ENCODE measurements at places on chromosomes 12 and 14.

DNA sequence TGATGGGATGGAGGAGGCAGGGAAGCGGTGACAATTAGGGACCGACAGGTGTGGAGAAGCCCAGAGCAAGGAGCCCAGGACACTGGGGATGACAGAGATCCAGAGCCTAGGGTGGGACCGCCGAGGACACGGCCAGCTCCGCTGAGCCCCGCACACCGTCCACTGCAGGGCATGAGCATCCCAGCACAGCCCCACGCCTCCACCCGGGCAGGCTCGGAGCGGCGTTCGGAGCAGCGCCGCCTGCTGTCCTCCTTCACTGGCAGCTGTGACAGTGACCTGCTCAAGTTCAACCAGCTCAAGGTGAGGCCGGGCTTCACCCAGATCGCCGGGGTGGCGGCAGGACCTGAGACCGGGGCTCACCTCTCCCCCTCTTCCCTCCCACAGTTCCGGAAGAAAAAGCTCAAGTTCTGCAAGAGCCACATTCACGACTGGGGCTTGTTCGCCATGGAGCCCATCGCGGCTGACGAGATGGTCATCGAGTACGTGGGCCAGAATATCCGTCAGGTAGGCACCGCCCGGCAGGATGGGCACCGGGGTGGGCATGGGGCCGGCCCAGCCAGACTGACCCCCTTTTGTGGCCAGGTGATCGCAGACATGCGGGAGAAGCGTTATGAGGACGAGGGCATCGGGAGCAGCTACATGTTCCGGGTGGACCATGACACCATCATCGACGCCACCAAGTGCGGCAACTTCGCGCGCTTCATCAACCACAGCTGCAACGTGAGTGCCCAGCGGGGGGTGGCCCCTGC, 23.7 kb downstream of the SETD1B start:
- DNase-seq, result no peak

GRCh38 chr12:16506394-16506793, 99.6 kb downstream of the LMO3 start:
- no peak for DNase-seq

- no peak for DNase-seq
These were observed 58.5 kb downstream of the GPR135 start for GRCh38 chr14:59406454-59407245.

DNA sequence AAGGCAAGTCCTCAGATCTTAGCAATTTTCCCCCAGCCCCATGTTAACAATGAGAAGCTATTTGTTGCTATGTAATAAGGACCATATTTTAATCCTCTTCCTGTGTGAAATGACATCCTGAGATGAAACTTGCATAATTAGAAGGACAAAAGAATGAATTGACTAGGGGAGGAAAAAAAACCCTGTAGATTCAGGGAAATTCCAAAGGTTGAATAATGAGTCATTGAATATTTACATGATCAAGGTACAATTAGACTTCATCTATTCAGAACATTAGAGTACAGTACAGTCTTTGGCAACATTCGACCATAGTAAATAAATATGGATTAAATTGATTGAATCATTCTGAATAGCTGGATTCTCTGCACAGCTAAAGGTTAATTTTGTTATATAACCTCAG, 9.4 kb downstream of the MYBPC1 start:
- DNase-seq, result no peak

DNA sequence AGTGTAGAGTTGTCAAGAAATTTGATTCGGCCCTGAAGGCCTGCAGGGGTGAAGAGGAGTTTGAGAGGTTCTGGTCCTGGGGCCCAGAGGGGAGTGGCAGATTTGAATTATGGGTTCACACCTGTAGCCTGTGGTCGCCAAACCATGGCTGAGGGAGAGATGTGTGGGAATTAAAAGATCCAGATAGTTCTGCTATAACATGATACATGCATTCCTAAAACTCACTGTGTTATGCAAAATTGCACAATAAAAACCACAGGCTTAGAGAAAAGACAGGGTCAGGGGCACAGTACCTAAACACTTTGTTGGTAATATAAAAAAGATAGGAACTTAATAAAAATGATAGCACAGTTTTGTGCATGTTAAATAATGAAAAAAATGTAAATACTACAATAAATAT, 106.2 kb downstream of the TMEM30B start:
- DNase-seq, result no peak

DNA sequence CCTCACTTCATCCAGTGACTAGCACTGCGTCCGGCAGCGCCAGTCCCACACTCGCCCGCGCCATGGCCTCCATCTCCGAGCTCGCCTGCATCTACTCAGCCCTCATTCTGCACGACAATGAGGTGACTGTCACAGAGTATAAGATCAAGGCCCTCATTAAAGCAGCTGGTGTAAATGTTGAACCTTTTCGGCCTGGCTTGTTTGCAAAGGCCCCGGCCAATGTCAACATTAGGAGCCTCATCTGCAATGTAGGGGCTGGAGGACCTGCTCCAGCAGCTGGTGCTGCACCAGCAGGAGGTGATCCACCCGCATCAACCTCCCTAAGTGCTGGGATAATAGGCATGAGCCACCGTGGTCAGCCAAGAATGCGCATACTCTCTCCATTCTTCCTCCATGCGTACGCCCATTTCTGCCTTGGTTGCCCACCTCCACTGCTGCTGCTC, 59.9 kb downstream of the IRF2BPL start:
- no peak for DNase-seq

DNA sequence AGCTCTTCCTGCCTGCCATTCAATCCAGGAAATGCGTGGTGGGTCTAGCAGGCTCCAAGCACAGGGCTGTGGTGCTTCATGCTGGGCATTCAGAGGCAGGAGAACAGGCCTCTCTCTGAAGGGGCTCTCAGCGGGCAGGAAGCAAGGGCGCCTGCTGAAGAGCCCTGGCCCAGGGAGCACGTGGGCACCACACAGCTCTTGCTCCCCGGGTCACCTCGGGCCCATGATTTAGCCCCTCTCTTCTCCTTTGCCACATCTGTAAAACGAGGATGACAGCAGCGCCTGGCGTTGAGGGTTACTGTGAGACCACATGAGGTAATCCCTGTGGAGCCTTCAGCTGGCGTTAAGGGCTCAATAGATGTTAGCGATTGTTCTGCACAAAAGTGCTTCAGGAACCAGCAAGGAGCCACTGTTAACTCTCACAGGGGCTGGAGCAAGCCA, 37.6 kb upstream of the SPTLC2 start:
- no peak for DNase-seq

- no peak for DNase-seq
These were observed 584.8 kb downstream of the ETNK1 start for GRCh38 chr12:23209793-23210192.

GRCh38 chr12:112130441-112130998, 5.2 kb downstream of the TRAFD1 start:
- no peak for DNase-seq

DNA sequence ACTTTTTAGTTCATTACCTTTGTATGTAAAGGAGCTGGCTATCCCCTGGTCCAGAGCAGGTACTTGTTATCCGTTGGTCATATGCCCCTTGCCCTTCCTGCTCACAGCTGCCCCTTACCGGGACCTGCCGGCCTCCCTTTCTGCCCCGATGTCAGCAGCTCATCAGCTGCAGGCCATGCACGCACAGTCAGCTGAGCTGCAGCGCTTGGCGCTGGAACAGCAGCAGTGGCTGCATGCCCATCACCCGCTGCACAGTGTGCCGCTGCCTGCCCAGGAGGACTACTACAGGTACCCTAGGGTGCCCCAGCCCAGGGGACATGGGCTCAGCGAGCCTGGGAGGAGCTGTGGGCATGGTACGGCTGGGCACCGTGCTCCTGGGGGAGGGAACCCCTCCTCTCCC, 2.3 kb upstream of the RNU7-1 start:
- DNase-seq, result no peak

GRCh38 chr12:26869908-26870459, 37.0 kb upstream of the ITPR2 start:
- DNase-seq, result no peak

DNA sequence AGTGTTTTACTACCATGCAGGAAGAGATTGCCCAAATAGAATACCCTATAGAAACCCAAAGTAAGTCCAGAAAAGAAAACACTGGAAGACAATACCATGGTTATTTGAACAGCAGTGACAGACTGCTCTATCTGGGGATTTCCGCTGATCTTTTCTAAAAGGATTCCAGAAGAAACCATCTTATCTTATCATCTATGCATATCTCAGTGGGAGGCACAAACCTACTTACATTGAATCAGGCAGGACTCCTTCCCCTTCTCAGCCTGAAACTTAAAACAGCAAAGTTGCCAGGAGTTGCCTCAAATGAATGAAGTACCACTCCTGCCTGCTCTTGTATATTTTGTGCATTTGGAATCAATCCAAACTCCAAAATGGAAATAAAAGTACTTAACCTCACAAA, 56.7 kb upstream of the NR2C1 start:
- no peak for DNase-seq

- DNase-seq, result no peak
These were observed 399.6 kb downstream of the KCNH5 start for GRCh38 chr14:62645649-62646048.

GRCh38 chr12:54352891-54353874, 11.1 kb downstream of the GPR84 start:
- DNase-seq, result no peak

DNA sequence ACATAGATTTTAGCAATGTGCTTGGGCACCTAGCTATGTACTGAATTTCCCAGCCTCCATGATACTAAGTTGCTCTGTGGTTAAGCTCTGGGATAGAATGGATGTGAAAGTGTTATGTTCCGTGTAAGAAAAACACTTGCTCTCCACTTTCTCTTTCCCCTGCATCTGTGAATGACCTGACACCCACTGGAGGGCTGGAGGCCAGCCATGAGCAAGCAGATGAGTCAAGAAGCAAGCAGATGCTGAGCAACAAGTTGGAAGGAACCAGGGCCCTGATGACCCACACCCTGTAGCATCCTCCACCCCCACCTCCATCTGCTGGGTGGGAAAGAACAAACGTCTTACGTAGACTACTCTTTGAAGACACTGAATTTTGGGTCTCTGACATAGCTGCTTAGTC, 56.6 kb downstream of the EID3 start:
- DNase-seq, result no peak

- DNase-seq, result no peak
These were observed 8.7 kb downstream of the SYNE3 start for GRCh38 chr14:95507701-95508103.

- no peak for DNase-seq
These were observed 79.1 kb upstream of the HECTD1 start for GRCh38 chr14:31286456-31287293.

DNA sequence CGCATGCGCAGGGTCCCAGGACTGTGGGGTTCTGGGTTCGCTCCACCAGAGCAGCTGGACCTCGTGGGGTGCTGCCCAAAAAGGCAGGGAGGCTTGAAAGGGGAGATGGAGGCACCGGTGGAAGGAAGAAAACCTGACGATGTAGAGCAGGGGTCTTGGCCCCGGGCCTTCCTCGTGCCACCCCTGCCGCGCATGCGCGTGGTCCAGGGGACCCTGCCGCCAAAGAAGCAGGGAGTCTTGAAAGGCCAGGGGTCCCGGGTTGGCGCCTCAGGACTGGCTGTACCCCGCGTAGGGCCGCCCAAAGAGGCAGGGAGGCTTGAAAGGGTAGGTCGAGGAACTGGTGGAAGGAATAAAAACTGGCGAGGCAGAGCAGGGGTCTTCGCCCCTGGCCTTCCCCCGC, 321.0 kb downstream of the ALG10 start:
- DNase-seq, result no peak

DNA sequence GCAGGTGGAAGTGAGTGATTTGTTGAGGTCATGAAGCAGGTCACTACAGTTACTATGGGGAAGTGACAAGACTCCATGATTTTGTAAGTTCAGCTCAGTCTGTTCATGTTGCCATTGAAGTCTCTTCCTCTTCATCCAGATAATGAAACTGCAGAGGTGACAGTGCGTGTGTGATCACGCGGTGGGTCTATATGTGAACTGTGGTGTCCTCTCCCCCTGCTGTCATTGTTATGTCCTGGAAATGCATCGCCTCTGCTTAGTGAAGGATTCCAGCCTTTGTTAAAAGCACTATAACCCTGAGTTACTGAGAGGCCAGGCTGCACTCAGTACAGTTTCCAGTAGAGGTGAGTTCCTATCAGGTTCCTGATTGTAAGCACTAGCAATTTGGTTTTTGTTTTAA, 216.2 kb upstream of the RMST start:
- DNase-seq, result no peak

- no peak for DNase-seq
These were observed 227.7 kb upstream of the HMGA2 start for GRCh38 chr12:65596514-65597091.

DNA sequence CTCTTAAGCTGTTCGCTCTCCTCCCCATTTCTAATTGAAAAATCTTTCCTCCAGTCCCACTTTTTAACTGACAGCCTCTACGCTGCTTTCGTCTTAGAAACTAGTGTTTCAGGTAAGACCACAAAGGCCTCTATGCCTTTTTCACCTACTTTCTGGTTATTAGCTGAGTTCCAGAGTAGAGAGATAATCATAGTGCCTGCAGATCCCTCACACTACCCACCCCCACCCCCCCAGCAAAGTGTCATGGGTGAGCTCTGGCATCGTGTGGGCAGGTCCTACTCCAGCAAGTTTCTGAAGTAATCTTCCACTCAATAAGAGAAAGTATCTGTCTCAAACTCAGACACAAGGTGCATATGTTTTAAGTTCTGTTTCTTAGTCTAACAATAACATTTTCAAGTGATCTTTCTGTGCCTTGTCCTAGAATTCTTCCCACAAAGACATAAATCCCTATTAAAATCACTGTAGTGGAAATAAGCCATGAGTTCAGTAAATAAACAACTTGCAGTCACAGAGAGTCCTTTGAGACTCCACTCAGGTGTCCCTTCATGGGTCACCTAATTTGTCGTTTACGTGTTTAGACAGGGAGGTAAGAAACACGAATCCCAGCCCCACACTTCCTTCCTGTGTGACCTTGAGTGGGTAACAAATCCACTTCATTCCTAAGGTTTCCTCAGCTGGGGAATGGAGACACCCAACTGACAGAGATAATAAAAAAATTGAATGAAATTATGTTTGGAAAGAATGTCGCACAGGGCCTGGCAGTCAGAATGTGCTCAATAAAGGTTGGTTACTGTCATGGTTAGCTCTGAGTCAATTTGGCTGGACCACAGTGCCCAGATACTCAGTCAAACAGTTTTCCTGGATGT, 228.9 kb upstream of the CAND1 start:
- no peak for DNase-seq

DNA sequence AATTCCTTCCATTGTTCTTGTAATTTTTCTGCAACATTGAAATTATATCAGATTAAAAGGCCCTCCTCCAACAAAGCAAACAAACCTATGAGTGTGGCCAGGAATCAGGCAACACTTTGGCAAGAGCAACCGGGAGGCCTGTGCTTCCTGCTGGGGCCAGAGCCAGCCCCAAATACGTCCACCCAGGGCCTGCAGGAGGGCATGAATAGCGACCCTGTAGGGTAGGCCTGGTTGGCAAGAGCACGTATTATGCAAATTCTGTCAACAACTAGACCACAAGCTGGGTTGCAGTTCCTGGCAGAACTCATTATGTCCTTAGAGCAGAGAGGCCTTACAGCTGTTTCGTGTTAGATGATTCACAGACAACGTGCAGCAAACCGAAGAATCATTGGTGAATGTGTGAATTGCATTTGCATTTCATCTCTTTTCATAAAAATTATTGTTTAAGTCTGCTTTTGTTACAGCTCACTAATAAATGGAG, 26.9 kb upstream of the LGALS3 start:
- DNase-seq, result no peak

- DNase-seq, result no peak
These were observed 9.1 kb downstream of the RTL1 start for GRCh38 chr14:100894416-100894815.

- no peak for DNase-seq
These were observed 106.3 kb downstream of the OTX2 start for GRCh38 chr14:56703947-56704346.
